T-cell (primary cell): ENCODE measurements at places on chromosomes 13 and 19. TPM values are rescaled to one million over a fixed set of nuclear protein-coding genes. Genes with fewer than 3 reads are reported as not detected.

Gene ZNF493
- 33.5 TPM for total RNA-seq

Gene KLK11
- total RNA-seq, result not detected

Gene TRAPPC5
- total RNA-seq, result 49.1 TPM

Gene RASIP1
- 0.23 TPM for total RNA-seq

Gene RETN
- total RNA-seq, result not detected

Gene CGB8
- total RNA-seq, result not detected

Gene COL4A2
- total RNA-seq, result not detected

Gene FAM83E
- 3.0 TPM for total RNA-seq

Gene GTF3A
- 262 TPM for total RNA-seq

Gene KCNN1
- total RNA-seq, result not detected

Gene RAD23A
- total RNA-seq, result 110 TPM

Gene LILRB5
- not detected for total RNA-seq

Gene ZNF235
- 8.3 TPM for total RNA-seq

Gene RFPL4AL1
- not detected for total RNA-seq

Gene TBCB
- 111 TPM for total RNA-seq

Gene ZNF547
- total RNA-seq, result 0.78 TPM

Gene CD22
- 6.6 TPM for total RNA-seq

Gene FFAR1
- total RNA-seq, result not detected

Gene SPACA4
- not detected for total RNA-seq

Gene CFAP97D2
- total RNA-seq, result 2.6 TPM

Gene CEACAM4
- total RNA-seq, result not detected

Gene KIR3DL1
- total RNA-seq, result 0.68 TPM

Gene OR4F17
- not detected for total RNA-seq

Gene LILRA5
- not detected for total RNA-seq

Gene ZNF549
- 17.4 TPM for total RNA-seq

Gene NCR1
- total RNA-seq, result 3.3 TPM

Gene FXYD1
- total RNA-seq, result 1.8 TPM

Gene FKBP8
- total RNA-seq, result 282 TPM

Gene PRTN3
- 0.50 TPM for total RNA-seq

Gene SHC2
- 3.4 TPM for total RNA-seq

Gene MUC16
- not detected for total RNA-seq

Gene ZNF345
- 11.2 TPM for total RNA-seq

Gene RNF17
- total RNA-seq, result not detected

Gene EFNB2
- total RNA-seq, result 0.19 TPM

Gene ZNF221
- 0.77 TPM for total RNA-seq

Gene MIA
- 5.2 TPM for total RNA-seq

Gene KLF12
- 63.5 TPM for total RNA-seq

Gene CAPN12
- total RNA-seq, result 13.8 TPM

Gene PDX1
- total RNA-seq, result not detected

Gene SIGLECL1
- total RNA-seq, result not detected

Gene HPN
- not detected for total RNA-seq

Gene FFAR3
- total RNA-seq, result not detected

Gene SBK3
- not detected for total RNA-seq

Gene CCL25
- not detected for total RNA-seq

Gene ZNF675
- 24.2 TPM for total RNA-seq

Gene FAM216B
- total RNA-seq, result not detected

Gene IL11
- total RNA-seq, result 0.53 TPM

Gene ADAMTSL5
- 6.7 TPM for total RNA-seq

Gene GPR183
- total RNA-seq, result 81.4 TPM

Gene FFAR2
- total RNA-seq, result not detected

Gene PROZ
- not detected for total RNA-seq

Gene SRRM5
- 1.6 TPM for total RNA-seq

Gene CRB3
- 5.8 TPM for total RNA-seq

Gene GJB2
- total RNA-seq, result 0.10 TPM

Gene WASF3
- total RNA-seq, result 0.41 TPM
